Left kidney (tissue), 8 donors: ENCODE measurements at places on chromosomes 6 and 20. TPM values are rescaled to one million over a fixed set of nuclear protein-coding genes. Genes with fewer than 3 reads are reported as not detected.
A peak's percentile ranks its signal among the peaks of the same experiment; 100 is the strongest.

Gene PPDPF
- 118 TPM for polyA plus RNA-seq

DNA sequence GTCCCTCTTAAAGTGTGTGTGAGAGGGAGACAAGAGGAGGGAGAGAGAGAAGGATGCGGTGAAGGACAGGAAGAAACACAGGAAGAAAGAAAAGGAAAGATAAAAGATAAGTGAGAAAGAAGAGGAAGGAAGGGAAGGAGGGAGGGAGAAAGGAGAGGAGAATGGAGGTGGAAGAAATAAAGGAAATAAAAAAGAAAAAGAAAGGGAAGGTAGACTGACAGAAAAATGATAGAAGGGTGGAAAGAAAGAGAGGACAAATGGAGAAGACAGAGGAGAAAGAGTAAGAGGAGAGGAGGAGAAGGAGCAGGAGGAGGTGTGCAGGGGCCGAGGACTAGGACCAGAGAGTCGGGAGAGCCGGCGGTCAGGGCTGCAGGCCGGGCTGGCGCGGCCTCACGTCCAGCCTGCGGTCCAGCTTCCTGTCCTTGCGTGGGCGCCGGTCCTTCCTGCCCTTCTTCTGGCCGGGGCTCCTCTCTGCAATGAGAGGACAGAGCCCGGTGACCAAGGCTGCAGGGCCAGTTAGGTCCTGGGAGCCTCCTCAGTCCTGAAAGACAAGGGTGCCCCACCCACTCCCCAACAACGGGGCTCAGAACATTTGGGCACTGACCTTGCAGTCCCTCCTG, 42.0 kb downstream of the RSPO4 start:
- no peak for DNase-seq

Gene PLN
- 4.8 TPM for polyA plus RNA-seq

DNA sequence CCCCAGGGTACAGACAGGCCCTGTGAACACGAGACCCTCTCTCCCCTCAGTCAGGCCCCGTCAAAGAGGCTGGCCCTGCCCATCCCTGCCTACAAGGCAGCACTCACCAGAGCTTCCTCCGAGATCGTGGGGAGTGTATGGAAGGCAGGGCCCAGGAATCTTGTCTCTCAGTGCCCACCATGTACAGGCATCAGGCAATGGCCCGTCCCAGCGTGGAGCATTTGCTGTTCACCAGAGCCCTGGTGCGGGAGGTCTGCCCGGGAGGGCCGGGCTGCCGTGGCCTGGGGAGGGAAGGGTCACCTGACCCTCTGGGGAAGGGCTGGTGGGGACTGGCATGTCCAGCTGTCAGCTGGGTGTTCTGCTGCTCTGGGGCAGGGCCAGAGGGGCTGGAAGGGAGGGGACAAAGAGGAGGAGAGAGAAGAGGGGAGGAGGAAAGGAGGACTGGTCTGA, at the start of gene IP6K3:
Gene IP6K3 (minus strand): TSS at position 255 of the 450 bp plus-strand sequence. CDS start 11,429 bp downstream, outside the sequence.
- DNase-seq = no peak

- DNase-seq = no peak
Measured at GRCh38 chr6:280775-281468, 11.4 kb upstream of the DUSP22 start.

Gene LCA5
- 11.0 TPM for polyA plus RNA-seq

DNA sequence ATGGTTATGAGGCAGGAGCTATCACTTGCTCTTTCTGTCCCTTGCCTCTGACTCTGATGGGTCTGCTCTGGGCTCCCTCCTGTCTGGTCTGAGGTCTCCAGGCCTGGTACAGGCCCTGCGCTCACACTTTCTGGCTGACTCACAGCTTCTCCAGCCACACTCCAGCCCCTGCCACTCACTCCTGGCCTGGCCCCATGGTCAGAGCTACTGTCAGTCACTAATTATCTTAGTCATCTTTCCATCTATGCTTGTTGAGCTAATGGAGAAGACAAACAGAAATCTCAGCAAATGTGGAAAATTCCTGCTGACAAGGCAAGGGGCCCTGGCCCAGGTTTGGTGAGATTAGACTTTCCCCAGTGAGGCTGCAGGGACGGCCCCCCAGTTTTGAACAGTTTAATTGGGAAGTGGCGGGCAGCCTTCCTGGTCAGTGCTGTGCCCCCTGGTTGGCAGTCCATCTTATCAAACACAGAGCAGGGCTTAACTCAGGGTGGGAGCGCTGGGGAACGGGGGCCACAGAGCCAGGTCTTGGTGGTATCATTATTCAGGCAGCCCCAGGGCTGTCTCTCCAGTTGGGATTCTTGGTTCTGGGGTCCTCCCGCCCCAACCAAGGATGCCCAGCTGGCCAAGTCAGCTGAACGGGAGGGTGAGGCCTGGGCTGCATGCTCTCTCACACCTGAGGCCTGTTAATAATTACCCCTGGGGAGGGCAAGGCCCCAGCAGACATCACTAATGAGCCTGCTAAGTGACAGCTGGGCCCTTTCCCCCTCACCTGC, 63.4 kb downstream of the VEGFA start:
- no peak for DNase-seq

DNA sequence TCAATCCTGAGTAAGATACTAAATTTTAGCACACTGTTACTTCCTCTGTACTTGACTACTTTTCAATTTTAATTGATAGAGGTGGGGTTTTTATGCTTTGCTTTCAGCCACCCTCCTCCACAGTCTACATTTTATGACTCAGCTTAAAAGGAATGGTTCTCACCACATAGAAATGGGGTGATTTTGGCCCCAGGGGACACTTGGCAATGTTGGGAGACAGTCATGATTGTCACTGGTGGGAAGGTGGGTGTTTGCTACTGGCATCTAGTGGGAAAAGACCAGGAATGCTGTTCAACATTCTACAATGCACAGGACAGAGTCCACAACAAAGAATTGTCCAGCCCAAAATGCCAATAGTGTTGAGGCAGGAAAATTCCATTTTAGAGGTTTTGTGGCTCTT, 71.3 kb downstream of the PCSK2 start:
- DNase-seq = no peak

GRCh38 chr6:1832844-1833787, 223.4 kb downstream of the FOXC1 start:
- DNase-seq = peak; percentile 86

Gene TINAG
- polyA plus RNA-seq = 37.3 TPM

GRCh38 chr20:38790200-38791053, 15.1 kb upstream of the PPP1R16B start:
- DNase-seq = peak; percentile 11

DNA sequence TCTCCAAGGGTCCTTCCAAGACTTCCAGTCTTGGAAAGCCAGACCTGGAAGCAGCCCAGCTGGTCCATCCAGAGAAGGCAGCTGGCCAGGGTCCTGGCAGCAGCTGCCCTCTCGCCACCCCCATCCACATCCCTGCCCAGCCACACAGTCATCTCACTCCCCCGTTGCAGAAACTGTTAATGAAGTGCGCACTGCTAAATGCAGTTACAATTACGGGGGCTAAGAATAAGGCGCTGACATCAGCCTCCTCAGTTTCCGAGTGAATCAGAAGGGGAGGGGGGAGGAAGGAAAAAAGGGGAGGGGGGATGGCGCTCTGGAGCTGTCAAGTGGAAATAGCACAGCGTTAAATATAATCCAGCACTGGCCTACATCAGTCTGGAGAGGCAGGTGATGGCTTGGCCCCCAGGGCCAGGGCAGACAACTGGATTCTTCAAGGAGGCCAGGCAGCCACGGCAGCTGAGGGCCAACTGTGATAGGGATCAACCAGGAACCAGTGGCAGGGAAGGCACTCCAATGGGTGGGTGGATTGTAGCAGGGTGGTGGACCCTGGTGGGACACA, 6.9 kb downstream of the RIMS4 start:
- no peak for DNase-seq
